ENCODE measurements at places on chromosomes 2 and 18. TPM values are rescaled to one million over a fixed set of nuclear protein-coding genes. Genes with fewer than 3 reads are reported as not detected.

Gene FHOD3
- 6.5 TPM for polyA plus RNA-seq

Gene DLX2
- 0.29 TPM for polyA plus RNA-seq

Gene REG1B
- not detected for polyA plus RNA-seq

Gene SCYGR4
- not detected for polyA plus RNA-seq

- no peak for DNase-seq
Measured at GRCh38 chr18:22641958-22642357, 224.2 kb upstream of the CTAGE1 start.

All from testis (tissue), 5 donors.